ENCODE measurements at places on chromosomes 16 and 17.

GRCh38 chr17:37476431-37477120 lies 13.1 kb upstream of the DUSP14 start:
- no peak for DNase-seq

- DNase-seq: no peak
Measured at GRCh38 chr17:58595194-58595792, 80.9 kb upstream of the MTMR4 start.

- no peak for DNase-seq
Measured at GRCh38 chr17:12034538-12034937, 13.9 kb downstream of the MAP2K4 start.

DNA sequence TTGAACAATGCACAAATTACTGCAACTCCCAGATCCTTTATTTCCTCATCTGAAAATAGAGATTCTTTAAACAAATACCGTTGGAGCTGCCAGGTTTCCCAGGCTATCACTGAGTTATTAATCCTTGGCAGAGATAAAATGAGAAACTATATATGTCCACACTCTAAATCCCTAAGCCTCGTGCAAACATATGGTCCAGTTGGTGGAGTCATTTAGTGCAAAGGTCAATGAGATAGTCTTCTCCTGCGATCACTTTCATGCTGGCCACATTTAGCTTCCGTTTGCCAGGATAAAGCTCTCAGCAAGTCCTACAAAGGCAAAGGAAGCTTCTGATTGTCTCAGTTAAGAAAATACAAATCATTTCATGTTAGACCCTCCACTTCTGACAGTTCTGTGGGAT lies 11.0 kb downstream of the GRIN2A start:
- no peak for DNase-seq

DNA sequence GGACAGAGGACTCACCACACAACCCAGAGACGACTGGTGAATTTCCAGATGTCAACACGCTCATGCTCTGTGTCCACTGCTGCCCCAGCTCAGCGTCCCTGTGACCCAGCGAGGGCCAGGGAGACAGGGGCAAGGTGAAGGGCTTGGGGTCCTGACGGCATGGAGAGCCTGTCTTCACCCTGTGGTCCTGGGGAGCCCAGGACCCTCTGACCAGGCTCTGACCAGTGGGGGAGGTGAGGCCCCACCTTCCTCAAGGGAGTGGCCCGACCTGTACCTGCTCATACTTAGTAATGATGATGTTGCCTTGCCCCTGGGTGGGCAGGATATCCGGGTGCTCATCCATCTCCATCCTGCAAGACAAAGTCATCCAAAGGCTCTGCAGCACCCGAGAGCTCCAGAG lies 39.8 kb downstream of the TNFRSF13B start:
- no peak for DNase-seq

Measured in germinal center (tissue), 1 donor.